SK-N-MC (cell line): ENCODE measurements at places on chromosomes 5 and 9.

DNA sequence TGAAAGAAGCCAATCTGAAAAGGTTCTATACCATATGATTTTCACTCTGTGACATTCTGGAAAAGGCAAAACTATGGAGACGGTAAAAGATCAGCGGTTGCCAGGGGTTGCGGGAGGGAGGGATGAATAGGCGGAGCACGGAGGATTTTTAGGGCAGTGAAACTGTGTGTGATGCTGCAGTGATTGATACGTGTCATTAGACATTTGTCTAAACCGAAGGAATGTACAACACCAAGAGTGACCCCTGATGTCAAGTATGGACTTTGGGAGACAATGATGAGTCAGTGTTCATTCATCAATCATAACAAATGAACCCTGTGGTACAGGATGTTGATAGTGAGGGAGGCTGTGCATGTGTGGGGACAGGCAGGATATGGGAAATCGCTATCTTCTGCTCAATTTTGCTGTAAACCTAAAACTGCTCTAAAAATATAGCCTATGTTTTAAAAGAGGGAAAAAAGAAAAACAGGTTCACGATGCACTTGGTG, 34.4 kb downstream of the ERGIC1 start:
- no peak for DNase-seq

GRCh38 chr5:176863041-176863764, 35.9 kb downstream of the HK3 start:
- DNase-seq = no peak

- peak; percentile 10 for DNase-seq
Observed at GRCh38 chr5:137320056-137321045, 178.8 kb downstream of the SPOCK1 start.

DNA sequence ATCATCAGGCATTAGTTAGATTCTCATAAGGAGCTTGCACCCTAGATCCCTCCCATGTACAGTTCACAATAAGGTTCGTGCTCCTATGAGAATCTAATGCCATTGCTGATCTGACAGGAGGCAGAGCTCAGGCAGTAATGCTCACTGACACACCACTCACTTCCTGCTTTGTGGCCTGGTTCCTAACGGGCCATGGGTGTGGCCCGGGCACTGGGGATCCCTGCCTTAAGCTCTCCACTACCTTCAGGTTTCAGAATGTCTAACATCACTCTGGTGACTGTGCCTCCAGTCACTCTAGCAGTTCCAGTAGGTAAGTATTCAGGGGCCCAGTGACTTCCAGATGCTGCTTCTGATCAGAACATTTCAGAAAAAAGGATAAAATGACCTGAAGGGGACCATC, 152.4 kb downstream of the LRRC70 start:
- no peak for DNase-seq
